ENCODE measurements at places on chromosomes 7 and 10.

DNA sequence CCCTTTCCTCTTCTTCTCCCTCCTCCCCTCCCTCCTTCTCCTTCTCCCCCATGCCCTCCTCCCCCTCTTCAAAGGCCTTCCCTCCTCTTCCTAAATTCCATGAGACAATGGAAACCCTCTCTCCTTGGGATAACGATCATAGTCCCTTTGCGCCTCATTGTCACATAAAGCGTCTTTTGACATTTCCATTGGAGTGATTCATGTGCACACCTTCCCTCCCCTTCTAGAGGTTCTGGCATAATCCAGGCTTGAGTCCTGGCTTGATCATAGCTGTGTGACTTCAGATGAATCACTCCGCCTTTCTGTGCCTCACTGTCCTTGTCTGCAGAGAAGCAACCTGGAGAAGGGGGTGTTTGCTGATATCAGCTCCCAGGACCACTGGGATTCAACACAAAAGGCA lies 204.2 kb downstream of the TNS3 start:
- no peak for DNase-seq

GRCh38 chr10:45592432-45592831 lies 80.1 kb downstream of the ZFAND4 start:
- no peak for DNase-seq

DNA sequence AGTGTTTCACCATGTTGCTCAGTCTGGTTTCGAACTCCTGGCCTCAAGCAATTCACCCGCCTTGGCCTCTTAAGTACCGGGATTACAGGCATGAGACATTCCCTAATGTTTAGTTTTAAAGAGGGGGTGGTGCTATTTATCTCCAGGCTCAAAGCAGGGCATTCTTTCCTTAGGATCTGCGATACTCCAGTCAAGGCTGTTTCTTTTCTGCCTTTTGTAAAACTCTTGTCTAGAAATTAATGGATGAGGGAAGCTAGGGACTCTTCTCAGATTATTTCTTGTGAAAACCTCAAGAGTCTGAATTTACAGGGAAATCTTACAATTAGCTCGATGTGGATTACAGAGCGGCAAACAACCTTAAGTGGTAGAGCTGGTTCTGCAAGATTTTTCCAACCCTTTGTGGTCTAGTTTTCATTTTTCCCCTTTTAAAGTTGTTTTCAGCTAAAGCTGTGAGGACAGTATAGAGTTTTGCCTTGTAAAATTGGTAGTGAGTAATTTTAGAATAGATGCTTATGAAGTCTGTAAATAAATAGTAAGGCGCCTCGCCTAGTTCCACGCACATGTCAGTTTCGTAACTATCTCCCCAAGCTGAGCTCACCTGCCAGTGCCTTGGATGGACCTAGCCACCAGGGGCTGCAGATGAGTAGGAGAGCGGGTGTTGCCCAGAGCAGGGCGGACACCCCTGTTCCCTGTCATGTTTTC lies 53.1 kb downstream of the CUX1 start:
- DNase-seq: peak; percentile 59

DNA sequence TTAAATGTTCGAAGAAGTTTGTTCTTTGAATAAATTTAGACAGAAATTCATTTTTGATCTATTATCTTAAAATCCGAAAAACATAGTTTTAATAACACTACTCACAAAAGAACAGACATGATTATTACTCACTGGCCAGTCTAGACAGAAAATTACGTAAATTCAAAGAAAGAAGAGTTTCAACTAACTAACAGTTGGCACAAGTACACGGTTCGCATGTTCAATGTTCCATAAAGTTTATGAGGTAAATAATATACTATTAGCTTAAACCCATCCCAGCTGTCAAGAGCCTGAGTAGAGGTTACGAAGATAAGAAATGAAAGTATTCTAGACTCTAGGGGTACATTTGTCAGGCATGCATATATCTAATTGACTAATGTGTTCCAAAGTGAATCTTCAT lies 151.8 kb upstream of the ASAH2 start:
- DNase-seq: no peak

- DNase-seq: no peak
Measured at GRCh38 chr10:43263551-43264343, 3.1 kb downstream of the RASGEF1A start.

DNA sequence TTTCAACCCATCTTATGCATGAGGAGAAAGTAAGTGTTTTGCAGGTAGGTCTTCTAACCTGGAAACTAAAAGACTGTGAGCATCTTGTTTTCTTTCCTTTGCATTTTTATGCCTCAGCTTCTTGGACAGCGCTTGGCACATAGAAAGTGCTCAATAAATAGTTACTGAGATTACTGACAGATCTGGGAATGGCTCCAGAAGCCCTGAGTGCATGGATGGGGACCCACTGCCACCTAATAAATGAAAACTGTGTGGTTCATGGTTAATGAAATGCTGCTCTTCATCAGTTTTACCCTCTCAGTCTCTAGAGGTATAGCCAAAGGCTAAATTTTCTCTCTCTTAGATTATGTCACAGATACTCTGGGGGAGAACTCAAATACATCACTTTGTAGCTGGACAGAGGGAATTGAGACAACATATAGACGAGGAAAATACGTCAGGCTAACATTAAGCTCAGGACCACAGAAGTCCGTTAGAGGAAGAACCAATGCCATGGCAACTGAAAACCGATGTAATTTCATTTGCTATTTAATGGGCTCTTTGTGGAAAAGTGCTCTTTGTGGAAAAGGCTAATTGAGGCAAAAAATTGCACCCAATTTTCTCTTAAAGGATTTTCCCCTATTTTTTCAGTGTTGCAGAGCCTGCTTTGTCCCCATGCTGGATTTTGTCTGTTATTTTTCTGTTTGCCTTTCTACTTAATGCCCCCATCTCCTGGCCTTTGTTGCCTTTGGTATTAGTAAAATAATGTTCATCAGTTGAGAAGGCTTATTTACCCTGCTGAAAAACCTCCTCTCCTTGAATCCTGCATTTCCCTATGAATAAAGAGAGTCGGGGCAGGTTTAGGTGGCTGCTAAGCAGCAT lies 17.8 kb downstream of the ASB4 start:
- DNase-seq: no peak

DNA sequence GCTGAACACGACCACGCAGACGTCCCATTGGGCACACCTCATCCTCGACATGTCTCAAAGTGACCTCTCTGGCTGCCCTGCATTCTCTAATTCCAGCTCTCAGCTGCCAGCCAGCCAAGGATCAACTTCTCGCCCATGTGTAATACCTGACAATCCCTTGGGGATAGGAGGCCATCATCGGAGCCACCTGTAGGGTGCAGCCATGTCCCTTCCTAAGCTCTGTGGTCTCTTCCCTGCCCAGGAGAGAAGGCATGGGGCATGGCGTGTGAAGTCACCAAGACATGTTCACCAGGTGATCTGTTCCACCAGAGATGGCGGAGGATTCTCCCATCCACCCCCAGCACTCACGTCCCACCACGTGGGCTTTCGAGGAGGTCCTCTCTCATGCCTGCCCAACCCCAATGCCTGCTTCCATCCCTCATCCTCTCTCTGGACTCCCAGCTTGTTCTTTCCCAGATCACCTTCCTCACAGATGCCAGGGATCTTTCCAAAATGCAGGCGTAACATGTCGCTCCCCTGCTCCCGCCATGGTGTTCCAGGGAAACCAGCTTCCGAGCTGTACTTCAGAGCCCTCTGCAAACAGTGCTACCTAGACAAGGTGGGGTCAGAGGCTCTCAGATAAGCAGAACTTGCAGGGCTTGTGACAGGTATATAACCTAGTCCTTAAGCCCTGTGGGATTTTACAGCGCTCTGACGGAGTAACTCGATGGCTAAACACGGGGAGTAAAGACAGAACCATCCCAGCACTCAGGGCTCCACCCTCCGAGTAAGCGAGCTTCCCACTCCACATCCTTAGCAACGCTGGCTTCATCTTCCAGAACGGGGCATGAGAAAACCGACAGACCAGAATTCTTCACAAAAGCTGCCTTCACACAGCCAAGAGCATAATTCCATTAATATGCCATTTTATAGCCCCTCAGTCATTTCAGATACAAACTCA lies 41.1 kb downstream of the BRI3 start:
- DNase-seq: no peak

DNA sequence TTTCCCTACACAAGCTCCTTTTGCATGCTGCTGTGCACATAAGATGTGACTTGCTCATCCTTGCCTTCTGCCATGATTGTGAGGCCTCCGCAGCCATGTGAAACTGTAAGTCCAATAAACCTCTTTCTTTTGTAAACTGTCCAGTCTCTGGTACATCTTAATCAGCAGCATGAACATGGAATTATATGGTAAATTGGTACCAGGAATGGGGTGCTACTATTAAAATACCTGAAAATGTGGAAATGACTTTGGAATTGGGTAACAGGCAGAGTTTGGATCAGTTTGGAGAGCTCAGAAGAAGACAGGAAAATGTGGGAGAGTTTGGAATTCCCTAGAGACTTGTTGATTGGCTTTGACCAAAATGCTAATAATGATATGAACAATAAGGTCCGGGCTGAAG lies 181.8 kb downstream of the GPR158 start:
- DNase-seq: no peak

DNA sequence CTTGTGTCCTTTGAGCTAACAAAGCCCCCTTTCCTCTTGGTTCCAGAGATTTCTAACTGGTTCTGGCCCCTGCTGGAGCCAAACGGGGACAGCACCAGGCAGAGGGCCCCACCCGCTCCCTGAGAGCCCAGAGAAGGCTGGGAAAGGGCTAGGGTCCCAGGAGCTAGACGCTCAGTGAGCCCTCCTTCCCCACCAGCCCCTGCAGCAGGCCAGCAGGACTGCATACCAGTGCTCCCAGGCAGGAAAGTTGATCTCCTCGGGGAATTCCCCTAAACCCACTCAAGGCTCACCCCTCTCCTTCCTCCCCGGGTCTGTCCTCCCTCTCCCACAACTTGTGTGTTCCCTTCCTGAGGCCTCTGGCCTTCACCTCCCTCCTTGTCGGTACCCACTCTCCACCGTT lies 47.7 kb downstream of the PAX2 start:
- no peak for DNase-seq

DNA sequence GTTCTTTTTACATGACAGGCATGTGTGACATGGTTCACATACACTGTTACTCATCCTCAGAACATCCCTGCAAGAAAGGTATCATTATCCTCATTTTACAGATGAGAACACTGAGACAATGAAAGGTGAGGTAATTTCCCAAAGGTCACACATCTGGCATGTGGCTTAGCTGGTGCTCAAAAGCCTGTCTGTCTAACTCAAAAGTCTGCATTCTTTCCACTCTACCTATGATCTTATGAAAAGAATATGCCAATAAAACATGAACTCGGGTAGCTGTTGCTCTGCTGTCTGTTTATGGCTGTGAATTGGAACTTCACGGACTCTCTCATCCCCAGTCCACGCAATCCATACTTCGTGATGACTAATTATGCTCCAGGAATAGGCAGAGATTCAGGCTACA lies 79.0 kb upstream of the ODAD2 start:
- peak; percentile 93 for DNase-seq

GRCh38 chr10:78624791-78625190 lies 444.0 kb upstream of the ZMIZ1 start:
- no peak for DNase-seq

DNA sequence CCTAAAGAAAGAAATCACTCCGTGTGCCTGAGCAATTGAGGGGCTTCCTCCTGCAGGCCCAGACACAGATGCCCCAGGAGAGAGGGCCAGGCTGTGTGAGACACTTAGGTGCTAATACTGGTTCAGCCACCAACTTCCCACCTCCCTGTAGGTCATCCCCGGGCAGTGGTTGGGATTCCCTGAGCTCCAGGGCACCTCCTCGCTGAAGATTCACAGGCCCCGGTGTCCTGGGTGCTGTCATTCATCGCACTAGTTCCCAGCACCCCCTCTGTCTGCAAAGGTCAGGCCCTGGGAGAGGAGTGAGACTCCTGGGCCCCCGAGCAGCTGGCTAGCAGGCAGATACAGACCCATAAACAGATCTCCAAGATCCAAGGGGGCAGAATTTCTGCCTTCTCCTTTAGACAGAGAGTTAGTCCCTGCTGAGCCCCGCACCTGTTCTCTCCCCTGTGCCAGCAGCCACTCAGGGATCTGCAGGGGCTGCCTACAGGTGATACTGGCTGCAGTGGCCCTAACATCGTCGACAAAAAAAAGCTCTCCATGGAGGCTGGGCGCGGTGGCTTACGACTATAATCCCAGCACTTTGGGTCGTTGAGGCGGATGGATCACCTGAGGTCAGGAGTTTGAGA lies 38.2 kb upstream of the GTF2I start:
- DNase-seq: no peak

GRCh38 chr10:15419279-15419874 lies 48.3 kb upstream of the FAM171A1 start:
- DNase-seq: peak; percentile 53

- peak; percentile 72 for DNase-seq
Measured at GRCh38 chr10:102546606-102547320, 43.0 kb downstream of the SUFU start.

DNA sequence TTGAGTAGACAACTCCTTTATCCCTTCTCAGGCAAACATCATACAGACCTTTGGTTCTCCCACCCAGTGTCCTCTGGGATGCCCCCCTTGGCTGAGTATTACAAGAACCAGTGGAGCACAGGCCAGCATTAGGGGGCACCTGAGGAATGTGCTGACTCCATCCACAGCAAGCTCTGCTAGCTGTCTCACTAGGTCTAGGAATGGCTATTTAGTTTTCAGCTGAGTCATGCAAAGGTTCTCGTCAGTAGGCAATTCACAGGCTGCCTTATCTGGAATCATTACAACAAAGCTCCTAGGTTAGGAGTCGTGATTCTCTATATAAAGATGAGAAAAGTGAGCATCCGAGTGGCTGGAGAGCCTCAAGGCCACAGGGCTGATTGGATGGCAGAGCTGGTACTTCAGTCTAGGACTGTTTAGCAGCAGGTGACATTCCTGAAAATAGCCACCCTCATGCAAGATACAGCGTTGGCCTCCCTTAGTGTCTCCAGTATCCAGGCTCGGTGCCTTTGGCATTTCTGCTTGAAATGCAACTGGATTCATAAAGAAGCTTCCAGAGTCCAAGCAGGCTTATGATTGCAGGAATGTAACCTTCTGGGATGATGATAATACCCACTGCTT lies 75.8 kb downstream of the CDCA7L start:
- DNase-seq: peak; percentile 54

- DNase-seq: no peak
Measured at GRCh38 chr7:93933156-93933555, 11.6 kb downstream of the GNG11 start.

DNA sequence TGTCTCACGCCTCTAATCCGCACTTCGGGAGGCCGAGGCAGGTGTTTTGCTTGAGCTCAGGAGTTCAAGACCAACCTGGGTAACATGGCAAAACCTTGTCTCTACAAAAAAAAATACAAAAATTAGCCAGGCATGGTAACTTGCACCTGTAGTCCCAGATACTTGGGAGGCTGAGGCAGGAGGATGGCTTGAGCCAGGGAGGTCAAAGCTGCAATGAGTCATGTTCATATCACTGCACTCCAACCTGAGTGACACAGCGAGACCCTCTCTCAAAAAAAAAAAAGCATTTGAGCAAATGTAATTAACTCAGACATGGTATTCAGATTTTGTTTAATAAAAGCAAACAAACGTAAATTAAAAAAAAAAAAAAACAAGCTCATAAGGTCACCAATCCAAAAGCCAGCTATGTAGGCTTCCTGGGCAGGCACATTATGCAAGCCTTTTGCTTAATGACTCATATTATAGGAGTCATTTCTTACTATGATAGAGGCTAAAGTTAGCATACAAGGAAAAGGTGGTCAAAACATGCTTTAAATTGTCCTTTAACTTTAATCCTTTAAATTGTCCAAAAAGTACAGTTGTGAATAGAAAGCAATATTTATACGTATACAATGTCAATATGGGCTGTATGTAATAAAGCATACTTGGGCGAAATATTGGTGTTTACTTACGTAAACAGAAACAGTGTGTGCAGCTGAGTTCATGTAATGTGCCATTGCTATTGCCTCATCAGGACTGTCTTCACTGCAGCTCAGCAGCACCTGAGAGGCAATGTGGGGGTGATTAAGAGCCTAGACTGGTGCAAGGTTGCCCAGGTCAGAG lies 13.0 kb downstream of the AKR1D1 start:
- peak; percentile 11 for DNase-seq

All from EH (cell line).